ENCODE measurements at places on chromosomes 12 and 14.
A peak's percentile ranks its signal among the peaks of the same experiment; 100 is the strongest.

DNA sequence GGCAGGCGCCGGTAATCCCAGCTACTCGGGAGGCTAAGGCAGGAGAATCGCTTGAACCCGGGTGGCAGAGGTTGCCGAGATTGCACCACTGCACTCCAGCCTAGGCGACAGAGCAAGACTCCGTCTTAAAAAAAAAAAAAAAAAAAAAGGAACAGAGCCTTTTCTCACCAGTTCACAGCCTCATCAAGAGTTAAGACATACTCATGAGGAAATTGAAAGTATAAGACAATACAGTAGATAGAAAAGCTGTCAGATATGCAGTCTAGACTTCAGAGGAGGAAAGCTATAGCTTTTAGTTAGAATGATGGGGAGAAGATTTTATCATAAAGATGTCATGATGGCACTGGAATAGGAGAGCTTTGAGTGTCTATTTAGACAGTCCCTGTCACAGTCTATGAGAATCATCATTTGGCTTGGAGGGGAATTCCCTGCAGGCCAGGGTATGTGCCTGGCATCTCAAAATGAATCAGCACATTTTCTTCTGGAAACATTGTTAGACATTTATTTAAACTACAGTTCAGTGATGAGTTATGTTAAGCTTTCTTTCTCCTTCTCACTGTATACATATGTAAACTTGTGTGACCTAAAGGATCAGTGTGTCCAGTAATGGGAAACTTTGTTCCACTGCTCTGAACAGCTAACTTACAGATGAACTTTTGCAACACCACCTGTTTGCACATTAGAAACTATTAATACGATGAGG lies 2.9 kb upstream of the RAB35 start:
- DNase-seq: no peak

DNA sequence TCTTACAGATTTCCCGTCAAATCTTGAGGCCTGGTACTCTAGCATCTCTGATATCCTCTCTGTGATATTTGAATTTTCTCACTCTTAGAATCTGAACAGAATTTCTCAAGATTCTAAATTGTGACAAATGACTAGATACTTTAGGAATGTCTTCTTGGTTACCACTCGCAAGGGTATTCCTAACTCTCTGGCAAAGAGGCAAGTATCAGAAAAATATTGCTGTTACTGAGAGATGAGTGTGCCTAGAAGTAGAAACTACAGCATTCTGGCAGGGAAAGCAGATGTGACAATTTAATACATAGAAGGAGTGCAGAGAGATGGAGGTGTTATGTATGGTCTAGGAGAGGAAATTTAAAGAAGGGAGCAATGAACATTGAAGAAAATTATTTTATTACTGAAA lies 467.8 kb downstream of the LRIG3 start:
- DNase-seq: no peak

GRCh38 chr12:51815571-51815970 lies 32.9 kb downstream of the FIGNL2 start:
- no peak for DNase-seq

- DNase-seq: peak; percentile 42
Measured at GRCh38 chr12:58211211-58211610, 269.8 kb downstream of the ATP23 start.

DNA sequence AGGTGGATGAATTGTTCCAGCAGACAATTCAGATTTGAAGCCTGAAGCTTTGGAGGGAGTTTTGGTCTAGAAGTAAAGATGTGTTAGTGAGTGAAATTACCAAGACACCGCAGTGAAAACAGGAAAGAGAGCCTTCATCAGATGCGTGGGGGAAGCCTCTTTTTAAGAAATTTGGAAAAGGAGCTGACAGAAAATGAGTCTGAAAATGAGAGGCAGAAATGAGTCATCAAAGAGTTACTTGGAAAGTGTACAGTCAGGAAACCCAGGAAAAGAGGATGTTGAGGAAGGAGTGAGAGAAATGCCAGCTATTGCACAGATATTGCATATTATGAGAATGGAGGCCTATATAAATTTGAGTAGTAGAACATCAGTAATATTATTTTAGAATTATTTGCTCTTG lies 520.7 kb downstream of the NRXN3 start:
- peak; percentile 38 for DNase-seq

DNA sequence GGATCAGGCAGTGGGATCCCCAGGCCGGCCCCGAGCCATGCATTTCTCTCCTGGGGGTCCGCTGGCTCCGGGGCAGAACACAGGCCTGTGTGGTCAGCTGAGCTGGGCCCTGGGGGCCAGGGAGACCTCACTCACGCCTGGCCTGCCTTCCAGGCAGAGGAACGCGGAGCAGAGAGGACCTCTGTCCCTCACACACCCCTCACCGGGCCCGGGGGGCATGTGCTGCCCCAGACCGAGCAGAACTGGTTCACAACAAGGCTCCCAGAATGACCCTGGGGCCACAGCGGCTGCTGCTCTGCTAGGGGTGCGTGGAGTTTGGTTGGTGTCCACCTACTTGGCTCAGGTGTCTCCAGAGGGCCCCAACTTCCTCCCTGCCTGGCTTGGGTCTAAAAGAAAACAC lies 33.0 kb upstream of the RFLNA start:
- no peak for DNase-seq

DNA sequence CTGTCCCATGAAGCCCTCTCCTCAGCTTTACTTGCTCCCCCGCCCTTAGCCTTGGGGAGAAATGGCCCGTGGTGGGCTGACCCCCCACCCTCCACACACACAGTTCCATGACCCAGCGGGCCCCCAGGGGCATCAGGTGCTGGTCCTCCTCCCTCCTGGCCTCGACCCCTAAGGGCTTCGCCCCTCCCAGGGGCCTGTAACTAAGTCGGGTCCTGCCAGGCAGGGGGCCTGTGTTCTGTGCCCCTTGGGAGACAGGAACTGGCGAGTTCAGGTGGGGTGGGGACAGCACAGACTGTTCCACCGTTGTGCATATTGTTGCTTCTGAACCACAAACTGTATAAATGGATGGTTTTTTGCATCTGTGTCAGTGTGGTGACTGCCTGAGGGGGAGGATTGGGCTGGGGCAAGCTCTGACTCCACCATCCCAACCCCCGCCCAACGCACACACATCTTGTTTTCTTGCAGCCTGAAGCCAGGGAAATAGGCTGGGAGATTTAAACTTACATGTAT lies 8.8 kb downstream of the TAMALIN start:
- no peak for DNase-seq

- DNase-seq: no peak
Measured at GRCh38 chr12:31991815-31992214, 32.6 kb downstream of the RESF1 start.

DNA sequence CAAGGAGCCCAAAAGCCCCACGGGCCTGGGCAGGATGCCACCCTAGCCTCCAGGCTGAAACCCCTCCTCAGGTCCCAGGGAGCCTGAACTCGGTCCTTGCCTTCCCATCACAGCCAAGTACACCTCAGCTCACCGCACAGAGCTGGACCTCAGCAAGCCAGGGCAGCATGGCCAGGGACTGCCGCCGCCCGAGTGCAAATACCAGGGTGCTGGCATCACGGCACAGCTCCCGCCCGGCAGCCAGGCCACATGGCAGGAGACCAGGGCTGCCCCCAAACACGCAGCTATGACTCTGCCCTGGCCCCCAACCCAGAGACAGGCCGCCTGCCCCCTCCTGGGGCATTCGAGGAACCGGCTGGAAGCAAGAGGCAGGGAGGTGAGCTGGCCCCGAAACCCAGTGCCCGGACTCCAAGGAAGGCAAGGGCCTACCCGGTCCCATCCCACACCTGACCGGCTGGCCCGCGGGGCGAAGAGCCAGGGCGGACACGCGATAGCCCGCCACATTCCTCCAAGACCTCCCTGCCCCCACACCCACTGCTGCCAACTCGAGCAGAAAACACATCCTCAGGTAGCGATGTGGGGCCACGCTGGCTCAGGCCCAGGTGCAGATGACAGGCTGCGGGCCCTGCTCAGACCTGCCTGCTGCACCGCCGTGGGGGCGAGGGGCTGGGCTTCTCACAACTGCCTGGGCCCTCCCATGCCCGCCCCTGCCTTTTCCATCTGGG lies 2.7 kb downstream of the JAG2 start:
- DNase-seq: no peak

DNA sequence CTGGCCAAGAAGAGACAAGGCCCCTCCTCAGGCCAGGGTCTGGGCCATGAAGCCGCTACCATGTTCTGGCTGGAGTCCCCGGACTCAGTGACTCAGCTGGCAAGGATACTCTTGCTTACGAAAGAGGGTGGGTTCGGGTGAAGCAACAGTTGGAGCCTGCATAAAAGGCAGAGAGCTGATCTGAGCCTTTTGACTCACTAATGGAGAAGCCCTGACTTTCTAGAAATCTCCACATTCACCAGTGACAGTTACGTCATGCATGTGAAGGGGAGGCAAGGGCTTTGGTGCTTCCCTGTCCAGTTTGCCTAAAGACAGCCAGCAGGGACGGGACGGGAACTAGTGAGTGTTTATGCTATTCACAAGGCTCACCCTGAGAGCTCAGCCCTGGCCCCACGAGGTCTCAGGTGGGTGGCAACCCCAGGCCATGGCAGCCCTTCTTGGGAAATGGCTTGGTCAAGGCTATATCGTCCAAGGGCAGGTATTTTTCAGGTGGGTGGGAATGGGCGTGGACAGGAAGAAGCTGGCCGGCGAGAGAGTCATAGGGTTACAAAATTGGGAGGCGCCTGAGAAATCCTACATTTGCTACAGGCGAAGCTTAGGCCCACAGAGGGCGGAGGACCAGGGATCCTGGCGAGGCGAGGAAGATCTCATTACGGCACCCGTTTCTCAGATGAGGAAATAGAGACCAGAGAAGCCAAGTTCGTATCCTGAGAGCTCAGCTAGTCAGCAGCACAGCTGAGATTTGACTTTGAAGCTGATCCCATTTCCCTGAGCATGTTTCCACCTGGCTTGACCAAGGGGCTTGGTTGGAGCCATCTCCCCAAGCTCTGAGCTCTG lies 314.6 kb downstream of the BCL11B start:
- no peak for DNase-seq

DNA sequence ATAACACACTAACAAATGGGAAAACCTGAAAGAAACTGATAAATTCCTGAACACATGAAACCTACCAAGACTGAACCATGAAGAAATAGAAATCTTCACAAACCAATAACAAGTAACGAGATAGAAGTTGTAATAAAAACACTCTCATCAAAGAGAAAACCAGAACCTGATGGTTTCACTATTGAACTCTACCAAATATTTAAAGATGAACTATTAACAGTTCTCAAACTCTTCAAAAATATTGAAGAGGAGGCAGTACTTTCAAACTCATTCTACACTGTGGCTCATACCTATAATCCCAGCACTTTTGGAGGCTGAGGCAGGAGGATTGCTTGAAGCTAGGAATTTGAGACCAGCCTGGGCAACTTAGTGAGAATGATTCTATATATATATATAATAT lies 48.4 kb upstream of the TMTC2 start:
- DNase-seq: peak; percentile 35

DNA sequence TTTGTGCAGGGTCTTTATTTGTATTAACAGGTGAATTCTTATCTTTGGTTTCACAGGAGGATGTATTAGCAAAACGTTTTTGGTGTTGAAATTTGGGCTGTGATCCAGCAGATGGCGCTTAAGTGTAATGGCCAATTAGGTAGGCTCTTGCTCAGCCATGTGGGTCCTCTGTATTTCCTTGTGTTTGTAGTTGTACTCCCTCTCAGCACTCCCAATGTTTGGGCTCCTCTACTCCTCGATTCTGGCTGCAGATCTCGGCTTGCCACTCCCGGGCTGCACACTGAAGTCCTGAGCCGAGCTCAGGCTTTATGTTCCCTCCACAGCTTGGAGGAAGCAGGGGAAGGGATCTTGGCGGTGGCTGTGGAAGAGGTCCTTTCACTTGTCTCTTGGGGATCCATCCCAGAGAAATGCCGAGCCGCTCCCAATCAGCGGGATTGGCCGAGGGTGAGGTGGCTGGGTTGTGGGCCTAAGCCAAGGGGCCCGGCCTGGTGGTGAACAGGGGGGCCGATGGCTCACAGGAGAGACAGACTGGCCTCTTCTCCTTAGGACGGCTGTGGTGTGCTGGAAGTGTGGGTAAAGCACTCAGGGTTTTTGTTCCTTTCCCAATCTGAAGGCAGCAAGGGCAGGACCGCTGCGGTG lies 133.7 kb downstream of the AEBP2 start:
- DNase-seq: peak; percentile 77

DNA sequence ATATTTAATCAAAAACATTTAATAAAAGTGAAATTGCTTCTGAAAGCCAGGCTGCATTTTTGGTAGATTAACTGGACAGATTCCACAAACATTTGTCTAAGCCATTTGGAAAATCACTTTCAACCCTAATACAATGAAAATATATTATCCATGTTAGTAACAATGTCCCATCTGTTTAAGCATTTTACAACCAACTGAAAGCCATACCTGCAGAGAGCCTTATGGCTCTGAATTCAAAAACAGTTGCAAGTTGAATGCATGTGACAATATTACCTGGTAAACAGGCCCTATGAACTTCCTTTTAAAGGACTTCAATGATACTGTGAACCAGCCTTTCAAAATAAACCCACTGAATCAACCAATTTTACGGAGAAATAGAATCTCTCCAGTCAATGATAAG lies 468.1 kb downstream of the BTG1 start:
- no peak for DNase-seq

DNA sequence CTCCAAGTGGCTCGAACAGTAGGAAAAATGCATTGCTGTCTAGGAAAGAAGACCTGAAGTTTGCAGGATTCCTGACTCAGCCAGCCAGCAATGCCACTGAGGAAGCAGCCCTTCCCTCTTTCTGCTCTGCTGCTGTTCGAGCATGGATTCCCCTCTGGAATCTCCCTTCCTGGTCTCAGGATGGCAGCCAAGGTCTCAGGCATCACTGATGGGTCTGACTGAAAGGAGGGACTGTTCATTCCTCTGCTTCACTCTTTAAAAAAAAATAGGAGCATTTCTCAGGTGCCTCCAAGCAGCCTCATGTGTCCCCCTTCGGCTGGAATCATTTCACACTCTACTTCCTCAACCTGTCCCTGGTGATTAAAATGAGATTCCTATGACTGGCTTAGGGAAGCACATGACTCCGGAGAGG lies 62.4 kb downstream of the SLC15A4 start:
- DNase-seq: no peak

DNA sequence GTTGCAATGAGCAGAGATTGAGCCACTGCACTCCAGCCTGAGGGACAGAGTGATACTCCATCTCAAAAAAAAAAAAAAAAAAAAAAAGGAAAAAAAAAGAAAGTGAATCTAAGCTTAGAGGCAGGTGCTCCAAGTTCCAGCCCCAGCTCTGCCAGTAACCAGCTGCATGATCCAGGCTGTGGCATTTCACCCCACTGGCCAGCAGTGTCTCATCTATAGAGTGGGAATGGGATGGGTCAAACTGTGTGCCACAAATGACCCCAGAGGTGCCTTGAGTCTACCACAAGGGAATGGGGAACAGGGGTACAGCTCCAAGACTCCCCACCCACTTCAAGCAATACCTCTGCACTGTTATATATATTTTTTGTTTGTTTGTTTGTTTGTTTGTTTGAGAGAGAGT lies 5.0 kb downstream of the PLEKHD1 start:
- DNase-seq: no peak

DNA sequence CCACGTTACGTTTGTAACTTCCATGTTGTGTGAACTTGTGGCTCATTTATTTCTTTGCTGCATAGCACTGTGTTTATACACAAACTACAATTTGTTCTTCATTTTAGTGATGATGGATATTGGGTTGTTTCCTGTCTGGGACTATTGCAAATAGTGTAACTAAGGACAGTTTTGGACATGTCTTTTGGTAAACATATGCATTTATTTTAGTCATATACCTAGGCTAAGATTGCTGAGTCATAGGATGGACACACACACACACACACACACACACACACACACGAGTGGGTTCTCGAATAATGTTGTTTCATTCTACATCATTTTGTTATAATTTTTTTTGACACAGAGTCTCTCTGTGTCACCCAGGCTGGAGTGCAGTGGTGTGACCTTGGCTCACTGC lies 123.5 kb upstream of the CAND1 start:
- DNase-seq: no peak

Data from KBM-7 (cell line).